Choroid plexus epithelial cell (primary cell): ENCODE measurements at places on chromosomes 2 and 18.
A peak's percentile ranks its signal among the peaks of the same experiment; 100 is the strongest.

DNA sequence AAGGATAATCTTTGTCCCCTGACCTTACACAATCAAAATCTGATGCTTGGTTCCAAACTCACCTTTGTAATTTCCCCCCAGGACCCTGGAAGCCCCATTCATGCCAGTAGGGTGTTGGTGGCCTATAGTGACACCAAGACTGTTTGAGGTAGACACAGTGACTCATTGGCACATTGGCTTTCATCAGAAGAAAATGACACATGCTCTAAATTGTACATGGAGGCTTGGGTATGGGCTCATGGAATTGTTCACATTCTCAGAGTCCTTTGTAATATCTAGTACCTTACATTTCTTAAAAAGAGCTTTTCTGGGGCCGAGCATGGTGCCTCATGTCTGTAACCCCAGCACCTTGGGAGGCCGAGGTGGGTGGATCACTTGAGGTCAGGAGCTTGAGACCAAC lies 61.2 kb upstream of the LRPPRC start:
- DNase-seq = no peak

- no peak for DNase-seq
Observed at GRCh38 chr2:121034551-121034950, 250.5 kb downstream of the TFCP2L1 start.

DNA sequence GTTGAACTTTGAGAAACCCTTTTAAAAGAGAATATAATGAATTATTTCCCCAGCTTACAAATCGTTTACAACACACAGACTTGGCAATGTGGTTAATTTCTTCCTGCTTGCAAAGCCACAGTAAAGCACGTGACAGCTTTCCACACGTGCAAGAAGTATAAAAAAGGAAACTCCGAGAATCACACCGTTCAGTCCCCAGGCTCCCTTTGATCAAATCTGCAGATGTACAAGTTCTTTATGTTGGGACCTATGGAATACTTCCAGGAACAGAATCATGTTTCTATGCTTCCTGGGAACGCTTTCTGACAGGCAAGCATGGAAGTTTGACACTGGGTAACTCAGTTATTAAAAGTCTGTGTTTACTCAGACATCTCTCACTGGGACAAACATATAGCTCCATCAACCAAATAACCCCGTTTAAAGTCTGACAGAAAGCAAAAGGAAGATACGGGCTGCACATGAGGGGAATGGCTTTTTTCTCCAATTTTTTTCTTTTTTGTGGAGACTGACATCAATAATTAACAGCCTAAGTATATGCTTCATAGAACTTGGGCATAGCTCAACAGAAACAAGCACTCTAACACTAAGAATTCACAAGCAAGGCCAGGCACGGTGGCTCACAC lies 134.8 kb downstream of the EIPR1 start:
- peak; percentile 17 for DNase-seq

- DNase-seq = no peak
Observed at GRCh38 chr2:176544991-176545956, 276.0 kb downstream of the MTX2 start.

DNA sequence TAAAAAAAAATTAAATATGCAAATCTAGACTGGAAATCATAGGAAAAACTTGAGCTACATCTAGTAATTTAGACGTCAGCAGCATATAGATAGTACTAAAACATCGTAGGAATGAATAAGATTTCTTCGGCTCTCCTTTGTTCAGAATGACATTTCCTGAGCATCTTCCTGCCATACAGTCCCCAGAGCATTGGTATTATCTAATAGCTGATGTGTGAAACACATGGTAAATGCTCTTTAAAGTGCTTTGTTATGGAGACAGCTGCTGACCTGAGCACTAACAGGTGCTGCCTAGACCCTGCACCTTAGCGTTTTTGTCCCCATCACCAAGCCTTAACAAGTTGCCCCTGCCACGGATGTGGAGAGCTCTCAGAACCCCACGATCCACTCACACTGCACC lies 692.3 kb upstream of the PIK3C3 start:
- DNase-seq = no peak

- no peak for DNase-seq
Observed at GRCh38 chr2:235495373-235496238, 1.8 kb downstream of the AGAP1 start.
